ENCODE measurements at places on chromosomes 16 and 17.
A peak's percentile ranks its signal among the peaks of the same experiment; 100 is the strongest.

- DNase-seq, result no peak
These were observed 20.6 kb downstream of the ZDHHC7 start for GRCh38 chr16:84990782-84991181.

DNA sequence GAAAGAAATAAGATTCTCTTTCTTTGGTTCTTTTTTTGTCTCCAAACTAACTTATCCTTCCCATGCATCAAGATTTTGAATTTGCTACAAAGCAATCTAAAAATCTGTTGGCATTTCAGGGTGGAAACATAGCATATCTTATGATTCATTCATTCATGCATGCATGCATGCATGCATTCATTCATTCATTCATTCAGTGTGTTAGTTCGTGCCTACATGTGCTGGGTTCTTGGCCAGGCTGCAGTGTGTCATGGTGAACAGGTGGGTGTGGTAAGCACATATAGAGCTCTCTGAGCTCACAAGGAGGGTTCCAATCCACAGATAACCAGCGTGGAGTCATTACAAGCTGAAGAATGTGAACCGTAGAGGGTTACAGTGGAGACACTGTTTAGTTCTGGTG is 410.4 kb downstream of the CPPED1 start:
- no peak for DNase-seq

DNA sequence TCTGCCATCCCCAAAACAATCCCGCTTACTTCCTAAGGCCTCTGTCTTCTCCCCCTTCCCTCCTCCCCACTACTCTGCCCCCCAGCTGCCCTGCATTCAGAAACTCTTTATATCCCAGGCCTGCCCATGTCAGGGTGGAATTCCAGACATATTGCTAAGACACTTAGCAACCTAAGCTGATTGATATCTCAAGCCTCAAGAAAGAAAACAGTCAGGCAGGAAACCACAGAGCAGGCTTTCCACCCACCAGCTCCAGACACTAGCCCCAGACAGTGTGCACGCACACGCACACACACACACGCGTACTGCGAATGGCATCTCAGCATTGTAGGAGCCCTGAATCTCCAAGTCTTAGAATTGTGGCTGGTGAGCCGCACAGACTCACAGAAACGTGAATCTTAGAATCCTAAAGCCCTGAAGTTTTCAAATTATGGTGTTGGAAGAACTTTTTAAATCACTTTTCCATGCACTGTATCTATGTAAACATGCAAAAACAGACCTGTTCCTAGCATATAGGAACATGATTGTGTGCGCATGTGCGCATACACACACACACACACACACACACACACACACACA is 8.8 kb upstream of the LPCAT2 start:
- DNase-seq, result peak; percentile 83

DNA sequence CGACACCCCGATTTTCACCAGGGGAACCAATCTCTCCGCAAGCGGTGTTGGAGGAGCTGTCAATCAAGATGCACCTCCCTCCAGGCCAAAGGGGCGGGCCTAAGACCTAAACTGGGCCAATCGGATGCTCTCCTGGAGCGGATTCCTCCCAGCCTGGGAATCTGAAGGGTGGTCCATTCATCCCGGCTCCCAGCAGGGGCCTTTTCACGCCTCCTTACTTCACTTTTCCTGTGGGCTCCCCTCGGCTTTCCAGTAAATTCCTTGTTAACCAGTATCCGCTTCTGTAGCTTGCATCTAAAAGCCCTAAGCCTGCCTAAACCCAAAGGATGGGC is 17.1 kb downstream of the C16orf74 start:
- DNase-seq, result no peak

DNA sequence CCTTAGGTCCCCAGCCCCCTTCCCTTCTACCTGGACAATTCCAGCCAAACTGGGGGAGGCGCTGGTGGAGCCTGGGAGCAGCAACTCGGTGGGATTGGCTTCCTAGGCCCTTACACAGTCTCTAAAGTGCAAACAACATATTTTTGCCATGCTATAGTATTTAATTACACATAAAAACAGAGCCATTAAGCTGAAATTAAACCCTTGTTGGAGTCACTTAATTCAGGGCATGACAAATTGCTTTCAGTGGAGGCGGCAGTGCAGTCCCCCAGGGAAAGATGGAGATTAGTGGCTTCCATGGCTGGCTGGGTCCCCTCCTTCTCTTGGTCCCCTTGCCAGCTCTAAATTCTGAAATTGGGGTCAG is 17.3 kb downstream of the IGFBP4 start:
- DNase-seq, result no peak

DNA sequence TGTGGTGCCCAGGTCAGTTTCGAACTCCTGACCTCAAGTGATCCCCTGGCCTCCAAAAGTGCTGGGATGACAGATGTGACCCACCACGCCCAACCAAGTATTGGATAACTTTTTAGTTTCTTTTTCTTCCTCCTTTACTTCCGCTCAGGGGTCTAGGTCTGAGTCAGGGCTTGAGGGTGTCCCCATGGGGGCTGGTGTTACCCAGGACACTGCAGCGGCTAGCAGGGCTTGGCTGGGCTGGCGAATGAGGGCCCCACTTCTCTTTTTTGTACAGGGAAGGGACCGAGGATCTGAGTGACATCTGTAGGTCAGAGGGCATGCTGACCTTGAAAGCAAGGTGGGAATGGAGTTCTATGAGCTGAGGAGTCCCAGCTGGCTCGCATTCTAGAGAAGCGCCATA is 24.9 kb downstream of the RAB11FIP3 start:
- DNase-seq, result no peak

DNA sequence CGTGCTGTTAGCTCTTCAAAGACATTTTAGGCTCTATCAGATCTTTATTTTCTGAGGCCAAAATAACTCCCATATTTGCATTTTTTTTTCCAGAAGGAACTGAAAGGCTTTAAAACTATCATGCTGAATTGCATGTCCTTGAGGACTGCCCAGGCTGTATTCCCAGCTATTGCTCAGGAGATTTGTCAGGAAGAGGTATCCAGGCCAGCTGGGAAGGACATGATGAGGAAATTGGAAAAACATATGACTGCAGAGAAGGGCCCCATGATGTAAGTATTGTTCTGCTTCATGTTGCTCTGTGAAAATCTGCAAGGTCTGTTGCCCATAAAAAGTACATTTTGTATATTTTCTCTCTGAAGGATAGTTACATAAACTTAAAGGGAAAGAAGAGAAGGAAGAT is 5.7 kb downstream of the CDC6 start:
- no peak for DNase-seq

DNA sequence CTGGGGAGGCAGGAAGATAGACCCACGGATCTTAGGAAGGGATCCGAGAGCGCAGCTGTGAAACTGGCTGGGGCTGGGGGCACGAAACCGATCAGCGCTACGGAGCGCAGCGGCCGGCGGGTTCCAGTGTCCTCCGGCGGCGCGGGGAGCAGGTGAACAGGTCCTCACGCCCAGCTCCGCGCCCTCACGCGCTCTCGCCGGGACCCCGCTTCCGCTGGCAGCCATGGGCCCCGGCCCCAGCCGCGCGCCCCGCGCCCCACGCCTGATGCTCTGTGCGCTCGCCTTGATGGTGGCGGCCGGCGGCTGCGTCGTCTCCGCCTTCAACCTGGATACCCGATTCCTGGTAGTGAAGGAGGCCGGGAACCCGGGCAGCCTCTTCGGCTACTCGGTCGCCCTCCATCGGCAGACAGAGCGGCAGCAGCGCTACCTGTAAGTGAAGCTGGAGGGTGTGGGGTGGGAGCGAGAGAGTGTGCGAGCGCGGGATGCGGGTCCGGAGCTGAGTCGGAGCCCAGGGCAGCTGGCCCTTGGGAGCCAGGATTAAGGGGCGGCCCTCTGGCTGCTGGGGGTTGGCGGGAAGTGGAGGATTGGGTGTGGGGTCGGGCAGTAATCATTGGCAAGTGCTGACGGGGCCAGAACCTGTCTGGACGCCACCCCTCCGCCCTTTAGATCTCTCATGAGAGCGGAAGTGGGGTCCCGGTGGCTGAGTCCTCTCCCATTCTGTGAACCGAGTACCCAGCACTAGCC is 479 bp downstream of the ITGA3 start:
- DNase-seq, result peak; percentile 76

DNA sequence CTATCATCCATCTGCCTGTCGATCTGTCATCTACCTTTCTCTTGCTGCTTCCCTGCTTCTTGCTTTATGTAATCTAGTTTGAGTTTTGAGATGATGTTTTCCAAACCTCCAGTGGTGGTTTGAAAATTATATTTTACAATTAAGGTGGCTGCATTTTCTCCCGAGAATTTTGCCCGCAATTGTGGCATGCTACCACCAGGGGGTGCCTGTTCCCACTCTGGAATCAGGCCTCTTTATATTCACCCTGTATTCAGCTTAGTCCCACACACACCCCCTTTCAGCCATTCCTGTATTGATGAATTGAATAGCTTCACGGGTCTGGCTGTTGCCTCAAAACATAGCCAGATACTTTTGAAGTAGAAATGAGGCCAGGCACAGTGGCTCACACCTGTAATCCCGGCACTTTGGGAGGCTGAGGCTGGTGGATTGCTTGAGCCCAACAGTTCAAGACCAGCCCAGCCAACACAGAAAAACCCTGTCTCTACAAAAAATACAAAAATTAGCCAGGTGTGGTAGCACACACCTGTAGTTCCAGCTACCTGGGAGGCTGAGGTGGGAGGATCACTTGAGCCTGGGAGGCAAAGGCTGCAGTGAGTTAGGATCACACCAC is 3.2 kb downstream of the PRSS22 start:
- DNase-seq, result peak; percentile 58

- no peak for DNase-seq
These were observed 73.6 kb downstream of the NCOR1 start for GRCh38 chr17:16141685-16142084.

DNA sequence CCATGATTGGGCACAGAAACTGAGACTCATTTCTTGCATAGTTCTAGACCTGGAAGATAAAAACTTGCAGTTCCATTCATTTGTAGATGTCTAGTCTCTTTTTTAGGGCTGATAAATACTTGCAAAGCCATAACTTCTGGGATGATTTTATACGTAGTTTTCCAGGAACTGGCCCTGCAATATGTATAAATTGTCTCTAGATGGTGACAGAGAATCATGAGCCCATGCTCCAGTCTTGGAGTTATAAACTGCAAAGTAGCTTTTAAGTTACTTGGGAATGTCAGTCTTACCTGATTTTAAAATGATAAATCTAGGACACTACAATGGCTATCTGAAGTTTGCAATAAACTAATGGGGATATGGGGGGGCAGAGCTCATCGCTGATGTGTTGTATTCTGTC is 3.0 kb upstream of the ADAMTS18 start:
- peak; percentile 5 for DNase-seq

- no peak for DNase-seq
These were observed 26.6 kb downstream of the N4BP1 start for GRCh38 chr16:48583075-48584065.

DNA sequence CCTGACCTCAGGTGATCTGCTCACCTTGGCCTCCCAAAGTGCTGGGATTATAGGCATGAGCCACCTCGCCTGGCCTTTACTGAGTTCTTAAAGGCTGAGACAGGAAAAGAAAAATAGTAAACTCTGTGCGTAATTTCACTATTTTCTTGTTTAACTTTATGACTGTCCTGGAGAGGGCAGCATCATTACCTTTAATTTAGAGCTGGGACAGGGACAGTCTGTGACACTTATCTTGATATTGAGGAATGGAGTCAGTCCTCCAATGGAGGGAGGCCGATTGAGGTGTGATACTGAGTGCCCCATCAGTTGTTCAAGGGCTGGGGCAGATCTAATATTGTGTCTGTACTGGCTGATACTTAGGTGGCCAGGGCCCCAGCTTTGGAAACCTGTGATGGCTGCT is 21.5 kb upstream of the SPN start:
- peak; percentile 24 for DNase-seq

DNA sequence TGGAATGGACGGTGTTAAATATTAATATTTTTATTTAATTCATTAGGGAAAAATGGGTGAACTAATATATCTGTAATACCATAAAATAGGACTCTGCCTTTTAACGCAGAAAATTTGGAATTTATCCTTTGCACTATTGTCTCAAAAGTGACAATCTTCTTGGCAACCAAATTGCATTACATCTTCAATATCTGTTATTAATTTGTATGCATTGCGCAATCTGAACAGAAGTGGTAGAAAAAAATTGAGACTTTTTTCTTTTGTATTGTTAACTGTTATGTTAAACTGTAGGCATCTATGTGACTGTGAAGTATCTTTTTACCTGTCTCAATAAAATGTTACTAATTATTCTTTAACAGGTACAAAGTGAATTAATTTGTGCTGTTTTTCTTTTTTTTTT is 55.6 kb downstream of the PPM1E start:
- no peak for DNase-seq

DNA sequence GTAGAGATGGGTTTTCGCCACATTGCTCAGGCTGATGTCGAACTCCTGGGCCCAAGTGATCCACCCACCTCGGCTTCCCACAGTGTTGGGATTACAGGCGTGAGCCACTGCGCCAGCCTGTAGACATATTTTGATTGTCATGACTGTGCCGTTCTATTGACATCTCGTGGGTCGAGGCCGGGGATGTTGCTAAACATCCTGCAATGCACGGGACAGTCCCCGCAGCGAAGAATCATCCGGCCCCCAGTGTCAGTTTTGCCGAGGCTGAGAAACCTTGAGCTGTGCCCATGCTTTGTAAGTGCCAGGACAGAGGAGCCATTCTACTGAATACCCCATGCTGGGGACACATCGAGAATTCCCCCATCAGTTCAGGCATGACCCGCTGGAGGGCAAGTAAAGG is 69.1 kb upstream of the GSE1 start:
- no peak for DNase-seq

GRCh38 chr17:75273977-75274708 is 3.1 kb upstream of the MIF4GD start:
- DNase-seq, result no peak

DNA sequence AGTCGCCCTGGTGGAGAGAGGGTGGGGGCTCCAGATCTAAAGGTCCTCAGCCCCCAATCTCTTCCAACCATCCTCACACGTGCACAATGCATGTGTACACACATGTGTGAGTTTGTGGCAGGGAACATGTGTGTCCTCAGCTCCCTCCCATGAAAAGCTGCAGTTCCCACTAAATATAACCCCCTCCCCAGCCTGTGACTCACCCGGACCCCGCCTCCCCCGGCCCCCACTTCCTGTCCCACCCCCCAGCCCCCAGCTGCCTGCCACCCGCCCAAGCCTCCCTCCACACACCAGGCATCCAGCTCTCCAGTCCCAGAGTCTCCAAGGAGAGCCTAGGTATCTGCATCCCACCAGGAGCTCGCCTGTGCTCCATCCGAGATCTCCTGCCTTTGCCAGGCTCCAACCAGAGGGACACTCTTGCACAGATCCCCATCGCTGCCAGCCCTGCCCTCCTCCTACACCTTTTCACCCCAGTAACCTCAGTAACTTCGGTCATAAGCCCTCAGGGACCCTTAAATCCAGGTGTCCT is 3.9 kb downstream of the DLG4 start:
- DNase-seq, result no peak
